CD14-positive monocyte (primary cell): ENCODE measurements at places on chromosomes 2 and 18. TPM values are rescaled to one million over a fixed set of nuclear protein-coding genes. Genes with fewer than 3 reads are reported as not detected.
A peak's percentile ranks its signal among the peaks of the same experiment; 100 is the strongest.

CDH2 gene
- 0.32 TPM for polyA plus RNA-seq

ALLC gene
- polyA plus RNA-seq = not detected in 2 replicates

ACOXL gene
- 0.35 TPM for polyA plus RNA-seq

GRCh38 chr2:46298272-46298521 lies 990 bp downstream of the EPAS1 start:
- DNase-seq = no peak

DNA sequence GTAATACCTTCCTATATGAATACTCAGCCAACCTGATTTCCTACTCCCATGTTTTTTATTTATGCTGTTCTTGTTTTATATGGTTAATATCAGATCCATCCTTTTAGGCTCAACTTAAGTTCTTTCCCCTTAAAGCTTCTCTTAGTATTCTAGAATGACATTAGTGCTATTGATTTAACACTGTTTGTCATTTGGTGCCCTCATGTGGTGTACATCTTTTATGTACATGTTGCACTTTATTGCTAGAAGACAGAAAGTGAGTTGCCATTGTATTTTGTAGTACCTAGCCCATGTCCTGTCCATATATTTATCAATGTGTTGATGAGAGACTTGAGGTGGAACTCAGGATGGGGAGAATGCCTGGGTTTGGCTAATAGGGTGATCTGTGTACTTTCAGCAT lies 2.5 kb downstream of the HTRA2 start:
- no peak for DNase-seq

GRCh38 chr18:30527226-30527625 lies 515.3 kb downstream of the DSC3 start:
- no peak for DNase-seq

DNA sequence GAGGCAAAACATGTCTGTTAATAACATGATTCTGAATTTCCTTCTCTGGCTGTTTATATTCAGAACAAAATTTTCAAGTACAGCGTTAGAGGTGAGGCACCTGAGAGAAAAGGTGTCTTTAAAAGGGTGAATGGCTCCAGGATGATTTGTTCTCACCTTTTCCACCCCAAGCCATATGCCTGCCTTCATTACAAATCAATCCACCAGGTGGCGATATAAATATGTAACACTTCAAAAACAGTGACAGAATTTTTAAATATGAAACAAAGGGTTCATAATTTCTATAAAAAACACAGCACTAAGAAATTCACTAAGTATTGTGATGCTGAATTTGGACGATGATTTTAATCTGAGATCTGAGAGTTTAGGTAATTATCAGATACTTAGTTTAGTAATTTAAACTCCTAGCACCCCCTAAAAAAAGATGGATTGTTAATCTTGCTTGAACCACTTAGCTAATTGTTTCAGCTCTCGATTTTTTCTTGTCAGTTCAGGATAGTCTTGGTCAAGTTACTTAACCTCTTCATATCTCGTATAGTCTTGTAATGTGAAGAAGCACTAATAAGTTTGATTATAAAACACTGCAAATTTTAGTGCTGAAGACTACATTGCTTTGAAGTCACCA lies 528.8 kb downstream of the CPS1 start:
- no peak for DNase-seq

GRCh38 chr18:51321696-51322095 lies 124.2 kb upstream of the MEX3C start:
- DNase-seq = no peak

- no peak for DNase-seq
These were observed 362.0 kb downstream of the ZNF521 start for GRCh38 chr18:24989760-24990593.

DNA sequence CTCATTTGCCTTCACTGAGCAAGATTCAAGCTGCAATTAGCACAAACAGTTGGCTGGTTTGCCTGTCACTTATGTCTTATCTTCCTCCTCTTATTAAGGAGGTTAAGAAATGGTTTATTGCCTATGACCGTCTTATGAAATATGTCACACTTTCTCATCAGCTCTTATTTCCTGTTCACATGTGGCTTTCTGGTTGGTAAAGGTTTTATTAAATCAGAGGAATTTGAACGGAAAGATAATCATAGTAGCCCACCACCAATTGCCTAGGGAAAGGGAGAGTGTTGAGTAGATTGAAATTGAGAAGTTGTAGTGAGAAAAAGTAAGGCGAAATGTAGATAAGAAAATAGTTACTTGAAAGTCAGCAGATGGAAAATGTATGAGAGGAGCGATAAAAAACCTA lies 4.2 kb upstream of the IL1R1 start:
- DNase-seq = peak; percentile 62

- no peak for DNase-seq
These were observed 51.6 kb upstream of the NCOA1 start for GRCh38 chr2:24439280-24439970.

DNA sequence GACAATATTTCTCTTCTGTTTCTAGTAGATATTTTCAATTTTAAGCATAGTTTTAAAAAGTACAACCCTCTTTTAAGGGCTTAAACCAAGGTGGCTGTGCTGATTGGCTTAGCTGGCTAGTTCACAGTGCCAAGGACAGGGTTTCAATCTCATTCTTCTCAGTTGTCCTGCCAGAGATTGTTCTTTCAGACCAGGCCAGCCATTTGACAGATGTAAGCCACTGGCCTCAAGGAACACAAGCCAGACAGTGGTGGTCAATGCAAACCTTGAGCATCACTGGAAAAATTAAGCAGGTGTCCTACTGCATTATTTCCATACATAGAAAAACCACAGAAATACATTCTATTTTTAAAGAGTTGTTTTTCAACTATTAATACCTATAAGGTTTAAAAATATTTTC lies 5.9 kb downstream of the RNF103 start:
- no peak for DNase-seq

DNA sequence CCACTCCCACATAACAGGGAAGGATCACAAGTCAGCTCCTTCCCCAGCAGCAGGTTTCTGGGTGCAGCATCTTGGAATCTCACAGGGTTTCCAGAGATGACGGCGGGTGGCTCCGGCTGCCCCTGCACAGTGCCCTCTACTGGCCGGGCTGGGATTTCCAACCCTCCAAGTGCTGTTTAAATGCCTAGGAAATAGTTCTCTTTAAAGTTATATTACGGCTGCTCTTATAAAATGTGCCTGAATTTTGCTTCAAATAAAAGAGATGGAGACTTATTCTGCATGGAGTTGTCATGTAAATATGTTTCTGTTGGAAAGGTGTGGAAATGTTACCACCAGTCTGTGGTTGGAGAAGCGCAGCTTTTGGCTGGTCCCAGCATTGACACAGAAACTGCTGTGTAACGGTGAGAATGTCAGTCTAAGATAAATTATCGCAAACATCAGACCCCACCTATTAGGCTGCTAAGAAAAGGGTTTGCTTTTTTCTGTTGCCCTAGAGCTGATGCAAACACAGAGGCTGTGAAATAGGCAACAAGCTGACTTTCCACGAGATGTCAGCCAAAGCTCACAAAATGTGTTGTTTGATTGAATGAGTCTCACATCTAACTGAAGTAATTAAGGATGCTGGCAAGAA lies 3.3 kb upstream of the HJURP start:
- DNase-seq = peak; percentile 43
